Activated B cell treated with CpG ODN at 0.5 μM for 24 hours (primary cell): ENCODE measurements at places on chromosomes 7 and 10. TPM values are rescaled to one million over a fixed set of nuclear protein-coding genes. Genes with fewer than 3 reads are reported as not detected.

Gene CYP2W1
- not detected in 2 replicates for total RNA-seq

DNA sequence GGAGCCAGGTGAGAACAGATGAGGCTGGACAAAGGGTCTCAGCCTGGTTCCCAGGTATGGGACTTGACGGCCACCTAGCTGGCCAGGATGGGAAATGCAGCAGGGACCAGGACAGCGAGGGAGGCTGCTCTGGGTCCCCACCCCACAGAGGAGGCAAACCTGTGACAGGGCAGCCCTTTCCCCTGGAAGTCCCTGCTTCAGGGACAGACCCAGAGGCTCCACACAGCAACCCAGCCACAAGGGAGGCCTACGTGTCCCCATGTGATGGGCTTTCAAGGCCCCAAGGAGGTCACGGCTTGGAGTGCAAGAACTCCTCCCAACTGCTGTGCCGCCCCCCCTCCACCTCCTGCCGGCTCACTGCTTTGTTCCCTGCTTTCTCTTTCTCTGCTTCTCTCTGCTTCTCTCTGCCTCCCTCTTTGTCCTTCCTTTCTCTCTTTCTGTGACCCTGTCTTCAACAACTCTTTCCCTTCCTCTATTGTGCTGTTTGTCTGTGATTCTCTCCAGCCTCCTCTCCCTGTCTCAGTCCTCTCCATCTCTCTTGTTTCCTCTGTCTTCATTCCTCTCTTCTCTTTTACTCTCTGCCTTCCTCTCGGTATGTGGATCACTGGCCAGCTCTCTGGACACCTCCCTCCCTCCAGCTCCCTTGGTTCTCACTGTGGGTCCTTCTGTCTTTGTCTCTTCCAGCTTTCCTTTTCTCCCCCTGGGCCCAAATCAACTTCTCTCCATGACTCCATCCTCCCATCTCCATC, 9.6 kb upstream of the EIF5AL1 start:
- H3K4me1 ChIP-seq = no peaks in the 10 kb centered on the region
- peaks cover 32% of the 10 kb centered on the region for H3K27me3 ChIP-seq
- H3K36me3 ChIP-seq = no peaks in the 10 kb centered on the region
- H3K27ac ChIP-seq = no peak overlapping the region
- DNase-seq = no peak
- H3K4me3 ChIP-seq = no peak overlapping the region

DNA sequence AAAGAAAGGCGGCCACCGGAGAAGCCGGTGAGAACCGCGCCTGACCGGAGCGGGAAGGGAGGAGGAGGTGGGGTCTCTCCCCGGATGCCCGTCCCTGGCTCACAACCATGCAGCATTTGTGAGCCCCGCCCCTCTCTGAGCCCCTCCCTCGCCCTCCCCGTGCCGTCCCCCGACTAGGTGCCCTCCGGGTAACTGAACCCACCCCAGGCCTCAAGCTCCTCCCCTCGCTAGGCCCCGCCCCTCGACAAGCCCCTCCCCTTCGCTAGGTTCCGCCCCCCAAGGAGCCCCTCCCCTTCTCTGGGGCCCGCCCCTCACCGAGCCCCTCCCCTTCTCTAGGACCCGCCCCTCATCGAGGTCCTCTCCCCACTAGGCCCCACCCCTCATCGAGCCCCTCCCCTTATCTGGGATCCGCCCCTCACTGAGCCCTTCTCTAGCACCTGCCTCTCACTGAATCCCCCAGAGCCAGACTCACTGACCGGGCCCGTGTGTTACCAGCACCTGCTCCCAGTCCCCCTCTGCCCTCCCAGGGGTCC, 42.2 kb upstream of the HSPB1 start:
- H3K27ac ChIP-seq = no peak overlapping the region
- H3K27me3 ChIP-seq = peaks cover 43% of the 10 kb centered on the region
- DNase-seq = no peak
- H3K36me3 ChIP-seq = no peaks in the 10 kb centered on the region
- peaks cover 4% of the 10 kb centered on the region for H3K4me1 ChIP-seq

GRCh38 chr7:46153583-46153950, 232.5 kb upstream of the IGFBP3 start:
- no peak overlapping the region for H3K4me3 ChIP-seq
- H3K27me3 ChIP-seq = no peaks in the 10 kb centered on the region
- H3K4me1 ChIP-seq = no peaks in the 10 kb centered on the region
- no peaks in the 10 kb centered on the region for H3K36me3 ChIP-seq
- H3K27ac ChIP-seq = no peak overlapping the region

DNA sequence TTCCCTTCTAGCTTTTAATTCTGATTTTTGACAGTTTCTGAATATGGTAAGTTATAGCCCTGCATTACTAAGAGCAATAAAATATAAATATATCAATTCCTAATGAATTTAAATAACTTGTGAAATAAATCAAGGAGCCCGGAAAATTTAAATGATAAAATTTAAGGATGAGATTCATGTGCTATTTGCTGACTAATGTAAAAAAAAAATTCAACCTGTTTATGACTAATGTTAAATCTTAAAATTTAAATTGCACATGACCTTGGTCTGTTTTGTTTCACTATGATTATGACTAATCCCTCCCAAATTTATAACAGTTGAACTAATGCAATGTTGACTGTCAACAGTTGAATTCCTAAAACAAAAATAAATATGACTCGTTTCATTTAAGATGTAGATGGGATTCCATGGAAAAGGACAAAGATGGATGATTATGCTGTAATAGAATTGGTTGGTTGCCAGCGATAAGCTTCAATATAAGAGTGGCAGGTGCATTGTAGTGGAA, 419.9 kb downstream of the NRG3 start:
- H3K4me3 ChIP-seq = no peak overlapping the region
- no peaks in the 10 kb centered on the region for H3K4me1 ChIP-seq
- no peak for DNase-seq
- no peaks in the 10 kb centered on the region for H3K36me3 ChIP-seq
- H3K27me3 ChIP-seq = no peaks in the 10 kb centered on the region

- DNase-seq = peak; percentile 10
- no peak overlapping the region for H3K27ac ChIP-seq
- no peak overlapping the region for H3K4me3 ChIP-seq
- H3K4me1 ChIP-seq = no peaks in the 10 kb centered on the region
Observed at GRCh38 chr10:46541017-46541661, 15.3 kb downstream of the GPRIN2 start.

GRCh38 chr7:66591799-66592596, 36.7 kb upstream of the KCTD7 start:
- DNase-seq = peak; percentile 80
- peaks cover 52% of the 10 kb centered on the region for H3K4me1 ChIP-seq
- peaks cover 16% of the 10 kb centered on the region for H3K36me3 ChIP-seq
- H3K4me3 ChIP-seq = peak overlapping the region; percentile 98
- H3K27ac ChIP-seq = peak overlapping the region; percentile 91

DNA sequence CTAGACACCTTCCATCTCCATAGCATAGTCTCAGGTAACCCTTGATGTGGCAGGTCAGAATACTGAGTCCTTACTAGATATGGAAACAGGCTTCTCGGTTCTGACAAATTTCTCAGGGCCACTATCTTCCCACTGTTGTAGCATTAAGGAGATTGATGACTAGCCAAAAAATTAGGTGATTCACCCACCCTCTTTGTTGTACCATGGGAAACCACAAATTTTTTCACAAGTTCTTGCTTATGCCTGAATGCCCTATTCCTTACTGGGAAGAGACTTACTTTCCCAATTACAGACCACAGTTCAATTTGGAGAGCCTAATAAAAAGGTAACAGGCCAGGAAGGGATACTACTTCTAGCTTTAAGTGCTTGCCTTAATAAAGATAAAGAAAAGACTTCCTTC, 948.8 kb downstream of the GRM8 start:
- H3K4me3 ChIP-seq = no peak overlapping the region
- H3K36me3 ChIP-seq = no peaks in the 10 kb centered on the region
- H3K27me3 ChIP-seq = no peaks in the 10 kb centered on the region
- DNase-seq = no peak

DNA sequence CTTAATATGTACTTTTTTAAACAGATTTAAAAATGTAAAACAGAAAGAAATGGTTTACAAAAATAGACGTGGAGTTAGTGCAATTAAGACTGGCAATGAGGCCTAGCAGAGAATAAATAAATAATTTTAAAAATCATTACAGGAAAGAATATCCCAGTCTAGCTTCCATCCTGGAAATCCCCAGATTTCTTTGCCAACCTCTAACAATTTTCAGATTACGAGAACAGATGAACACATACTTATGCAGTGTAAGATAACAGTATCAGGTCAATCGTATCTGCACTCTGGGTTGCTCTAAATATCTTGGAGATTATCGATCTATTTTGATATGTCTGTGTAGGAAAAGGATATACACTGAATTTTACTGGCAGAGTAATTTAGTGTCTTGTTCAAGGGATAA, 210.5 kb downstream of the SEMA3A start:
- no peak for DNase-seq
- no peaks in the 10 kb centered on the region for H3K27me3 ChIP-seq
- H3K27ac ChIP-seq = no peak overlapping the region
- H3K36me3 ChIP-seq = no peaks in the 10 kb centered on the region

DNA sequence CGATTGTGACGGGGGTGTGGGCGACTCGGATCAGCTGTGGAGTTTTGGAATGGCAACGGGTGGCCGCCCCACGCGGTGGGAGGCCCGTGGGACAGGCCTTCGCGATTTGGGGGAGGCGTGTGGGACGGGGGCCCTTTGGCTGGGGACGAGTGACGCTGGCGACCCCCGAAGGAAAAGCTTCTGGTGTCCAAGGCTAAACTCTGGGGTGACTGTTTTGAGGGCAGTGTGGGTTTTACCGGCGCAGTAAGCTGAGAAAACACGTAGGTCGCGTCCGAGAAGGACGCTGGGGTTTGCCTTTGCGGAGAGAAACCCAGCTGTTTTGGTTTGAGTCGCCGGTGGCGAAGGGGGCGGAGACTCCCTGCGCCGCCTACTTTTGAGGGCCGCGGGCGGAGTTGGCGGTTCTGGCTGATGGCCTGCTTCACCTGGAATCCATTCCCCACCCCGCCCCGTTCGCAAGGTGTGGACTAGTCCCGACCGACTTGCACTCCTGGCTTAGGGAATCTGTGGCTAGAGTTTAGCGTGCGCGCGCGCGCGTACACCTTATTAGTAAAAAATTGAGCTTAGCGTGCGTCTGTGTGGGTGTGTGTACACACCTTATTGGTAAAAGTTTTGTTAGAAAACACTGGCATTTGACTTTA, 606 bp downstream of the TAX1BP1 start:
- peaks cover 17% of the 10 kb centered on the region for H3K36me3 ChIP-seq
- peak; percentile 80 for DNase-seq
- H3K4me1 ChIP-seq = peaks cover 38% of the 10 kb centered on the region
- H3K27me3 ChIP-seq = no peaks in the 10 kb centered on the region
- peak overlapping the region; percentile 96 for H3K27ac ChIP-seq

DNA sequence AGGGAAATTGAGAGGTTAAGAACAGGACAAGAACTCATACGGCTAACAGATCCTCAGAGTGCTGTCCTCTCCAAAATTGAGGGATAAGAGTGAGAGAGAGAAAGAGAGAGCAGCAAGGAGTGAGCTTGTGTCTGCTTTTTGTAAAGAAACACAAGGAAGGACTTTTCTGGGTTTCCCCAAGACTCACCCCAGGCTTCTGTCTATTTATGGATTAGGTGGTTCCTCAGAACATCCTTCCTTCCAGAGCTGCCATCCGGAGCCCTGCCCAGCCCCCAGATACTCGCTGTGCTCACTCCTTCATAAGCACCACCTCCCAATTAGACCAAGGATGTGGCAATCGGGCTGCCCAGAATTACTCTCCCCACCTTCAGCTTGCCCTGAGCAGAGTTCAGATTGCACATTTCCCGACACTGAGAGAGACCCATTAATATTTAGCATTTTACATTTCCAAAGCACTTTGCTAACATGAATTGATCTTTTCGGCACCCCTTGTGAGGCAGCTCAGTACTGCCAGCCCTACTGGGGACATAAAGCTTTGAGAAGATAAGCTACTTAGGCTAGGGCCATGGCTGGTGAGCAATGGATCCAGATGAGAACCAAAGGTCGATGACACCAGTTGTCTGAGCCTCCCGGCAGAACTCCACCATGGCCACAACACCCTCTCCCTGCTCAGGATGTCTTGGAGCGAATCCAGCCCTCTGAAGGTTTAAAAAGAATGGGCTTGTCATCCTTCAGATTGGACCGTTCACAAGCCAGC, 19.2 kb upstream of the R3HCC1L start:
- DNase-seq = no peak
- peaks cover 32% of the 10 kb centered on the region for H3K27me3 ChIP-seq
- no peak overlapping the region for H3K27ac ChIP-seq

DNA sequence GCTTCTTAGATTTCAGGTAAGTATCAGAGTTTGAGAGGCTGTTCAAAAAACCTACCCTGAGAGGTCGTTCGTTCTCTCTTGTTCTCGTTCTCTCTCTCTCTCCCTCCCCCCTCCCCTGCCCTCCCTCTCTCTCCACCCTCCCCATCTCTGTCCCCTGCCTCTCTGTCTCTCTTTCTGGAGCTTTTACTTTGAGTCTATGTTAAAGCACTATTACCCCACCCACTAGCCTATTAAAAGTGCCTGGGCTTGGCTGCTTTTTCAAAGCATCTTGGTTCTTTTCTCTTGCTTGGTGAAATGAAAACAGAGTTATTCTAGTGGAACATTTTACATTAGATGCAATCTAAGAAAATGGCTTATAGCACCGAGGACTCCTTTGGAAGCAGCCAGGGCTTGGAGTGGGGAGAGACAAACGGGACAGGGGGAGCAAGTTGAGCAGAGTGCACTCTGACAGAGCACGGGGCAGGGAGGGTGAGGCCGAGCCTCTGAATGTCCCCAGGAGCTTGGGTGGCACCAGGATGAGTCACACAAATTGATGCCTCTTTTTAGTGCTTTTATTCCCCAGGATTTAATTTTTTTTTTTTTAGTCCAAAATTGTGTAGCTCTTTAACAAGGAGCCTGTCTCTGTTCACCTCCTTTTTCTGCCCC, 134.3 kb downstream of the CFAP58 start:
- H3K27ac ChIP-seq = no peak overlapping the region
- DNase-seq = no peak
- no peaks in the 10 kb centered on the region for H3K4me1 ChIP-seq
- H3K36me3 ChIP-seq = no peaks in the 10 kb centered on the region
- no peak overlapping the region for H3K4me3 ChIP-seq
- peaks cover 22% of the 10 kb centered on the region for H3K27me3 ChIP-seq

DNA sequence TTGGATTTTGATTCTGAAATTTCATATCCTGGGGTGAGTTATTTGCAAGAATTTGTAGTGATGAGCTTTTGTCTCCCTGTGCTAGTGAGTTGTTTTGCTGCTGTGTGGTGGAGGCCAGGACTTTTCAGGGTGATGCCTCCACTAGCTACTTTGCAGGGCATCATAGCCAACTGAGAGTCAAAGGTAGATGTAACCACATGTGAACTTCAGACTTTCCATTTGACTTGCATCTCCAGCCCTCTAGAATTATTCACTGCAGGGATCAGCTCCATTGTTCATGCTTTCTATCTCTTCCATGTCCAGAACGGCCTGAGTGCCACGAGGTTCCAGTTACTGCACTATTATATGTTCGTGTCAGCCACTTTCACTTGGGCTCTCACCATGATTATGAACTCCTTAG, 534.3 kb downstream of the GRM8 start:
- no peak for DNase-seq
- no peaks in the 10 kb centered on the region for H3K36me3 ChIP-seq
- no peaks in the 10 kb centered on the region for H3K4me1 ChIP-seq
- H3K27me3 ChIP-seq = no peaks in the 10 kb centered on the region
- H3K27ac ChIP-seq = no peak overlapping the region
